HFFc6 (cell line): ENCODE measurements at places on chromosomes 7 and 10. TPM values are rescaled to one million over a fixed set of nuclear protein-coding genes. Genes with fewer than 3 reads are reported as not detected.

GRCh38 chr10:11261687-11262493, 244.2 kb downstream of the CELF2 start:
- no peaks in the 10 kb centered on the region; the same call in 1 of the 2 replicates for H3K27me3 ChIP-seq
- no peaks in the 10 kb centered on the region for H3K4me1 ChIP-seq
- no peak for DNase-seq

- no peak overlapping the region for H3K4me3 ChIP-seq
- DNase-seq: no peak
- no peaks in the 10 kb centered on the region for H3K36me3 ChIP-seq
- peaks cover 45% of the 10 kb centered on the region for H3K4me1 ChIP-seq
Measured at GRCh38 chr10:29861811-29862505, 197.4 kb downstream of the JCAD start.

The AKR1C8 gene
- not detected in 3 replicates for total RNA-seq

DNA sequence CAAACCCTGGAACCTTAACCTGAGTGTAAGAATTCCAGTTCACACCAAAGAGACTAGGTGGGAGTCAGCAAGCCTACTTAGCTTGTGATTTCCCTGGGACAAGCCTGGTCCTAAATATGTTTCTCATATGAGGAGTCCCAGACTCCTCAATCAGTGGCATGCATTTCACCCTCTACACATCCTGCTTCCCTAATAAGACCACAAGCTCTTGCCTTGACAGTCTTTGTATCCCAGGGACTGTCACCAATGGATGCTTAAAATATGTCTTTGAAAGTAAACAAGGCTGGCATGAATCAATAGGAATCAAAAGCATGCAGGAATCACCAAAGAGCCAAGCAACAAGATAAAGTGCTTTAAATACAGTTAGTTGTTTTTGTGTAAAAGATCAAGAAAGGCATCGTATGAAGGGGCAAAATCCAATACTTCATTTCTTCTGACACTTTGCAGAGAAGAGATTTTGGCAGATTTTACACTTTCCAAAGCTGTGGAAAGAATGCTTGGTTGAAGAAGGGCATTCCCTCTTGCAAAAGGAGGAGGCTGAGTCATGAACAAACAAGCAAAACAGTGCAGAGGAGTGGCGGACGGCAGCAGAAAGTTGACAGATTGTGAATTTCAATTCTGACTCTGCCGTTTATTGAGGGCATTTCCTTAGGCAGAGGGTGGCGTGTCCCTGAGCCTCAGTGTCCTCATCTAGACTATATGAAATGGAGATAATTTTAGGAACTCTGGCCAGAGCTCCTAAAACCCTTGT, 8.5 kb upstream of the NFE2L3 start:
- DNase-seq: peak; percentile 35
- H3K4me3 ChIP-seq: peak overlapping the region; percentile 11; the same call in 1 of the 2 replicates
- H3K36me3 ChIP-seq: no peaks in the 10 kb centered on the region
- H3K27me3 ChIP-seq: no peaks in the 10 kb centered on the region; the same call in 1 of the 2 replicates

DNA sequence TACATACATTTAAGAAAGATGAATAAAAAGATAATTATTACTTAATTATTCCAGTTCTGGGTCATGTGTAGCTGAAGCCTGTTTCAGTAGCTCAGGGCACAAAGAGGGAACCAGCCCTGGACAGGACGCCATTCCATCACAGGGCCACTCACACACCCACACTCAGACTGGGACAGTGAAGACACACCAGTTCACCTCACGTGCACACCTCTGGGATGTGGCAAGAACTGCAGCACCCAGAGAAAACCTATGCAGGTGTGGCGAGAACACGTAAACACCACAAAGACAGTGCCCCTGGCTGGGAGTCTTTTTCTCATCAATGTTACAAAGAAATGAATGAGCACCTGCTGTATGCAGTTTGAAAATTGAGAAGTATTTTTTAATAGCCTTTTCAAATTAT, 1.6 kb upstream of the IDI1 start:
- H3K36me3 ChIP-seq: peaks cover 21% of the 10 kb centered on the region
- H3K4me1 ChIP-seq: peaks cover 57% of the 10 kb centered on the region
- H3K27me3 ChIP-seq: peaks cover 2% of the 10 kb centered on the region; the same call in 1 of the 2 replicates
- peak overlapping the region; percentile 99; the same call in 1 of the 2 replicates for H3K27ac ChIP-seq
- peak overlapping the region; percentile 96 for H3K4me3 ChIP-seq
- no peak for DNase-seq

DNA sequence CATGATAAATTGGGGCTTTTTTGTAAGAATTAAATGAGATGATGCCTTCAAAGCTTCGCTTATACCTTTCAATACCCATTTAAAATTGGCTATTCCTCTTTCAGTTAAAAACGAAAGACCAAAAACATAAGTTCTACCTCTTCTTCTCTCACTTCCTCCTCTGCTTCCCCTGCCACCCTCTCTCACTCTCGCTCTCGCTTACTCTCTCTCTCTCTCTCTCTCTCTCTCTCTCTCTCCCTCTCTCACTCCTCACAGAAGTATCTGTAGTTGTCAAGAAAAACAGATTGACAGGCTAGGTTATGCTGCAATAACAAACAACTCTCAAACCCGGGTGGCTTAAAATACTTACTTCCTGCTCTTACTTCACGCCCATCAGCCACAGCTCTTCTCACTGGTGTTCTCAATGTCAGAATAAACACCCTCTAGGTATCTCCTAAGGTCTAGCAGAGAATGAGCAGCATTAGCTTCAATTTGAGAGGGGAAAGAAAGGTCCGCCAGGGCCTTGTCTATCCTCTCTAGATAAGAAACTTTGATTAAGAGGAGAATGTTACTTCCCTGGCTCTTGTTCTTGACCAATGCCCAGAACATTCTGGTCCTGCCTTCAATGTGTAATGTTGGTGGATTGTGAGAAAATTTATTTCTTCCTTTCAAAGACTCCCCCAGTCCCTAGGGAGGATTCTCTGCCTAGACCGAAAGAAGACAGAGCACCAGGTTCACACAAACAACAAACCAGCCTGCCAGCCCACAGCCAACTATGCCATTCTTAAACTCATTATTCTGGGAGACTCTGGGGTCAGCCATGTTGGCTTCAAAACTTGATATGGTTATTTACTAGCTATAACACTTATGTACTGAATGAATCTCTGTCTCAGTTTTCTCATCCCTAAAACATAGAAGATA, 1028.7 kb downstream of the XPNPEP1 start:
- H3K4me1 ChIP-seq: no peaks in the 10 kb centered on the region
- H3K4me3 ChIP-seq: no peak overlapping the region
- H3K27ac ChIP-seq: no peak overlapping the region
- no peaks in the 10 kb centered on the region for H3K36me3 ChIP-seq
- DNase-seq: no peak

The LLCFC1 gene
- total RNA-seq: not detected in 2 replicates

- no peaks in the 10 kb centered on the region; the same call in 1 of the 2 replicates for H3K36me3 ChIP-seq
- H3K27me3 ChIP-seq: no peaks in the 10 kb centered on the region
- no peak for DNase-seq
- H3K4me3 ChIP-seq: no peak overlapping the region
- no peak overlapping the region for H3K27ac ChIP-seq
Measured at GRCh38 chr7:49790209-49790608, 16.8 kb downstream of the VWC2 start.

The OLAH gene
- not detected in 3 replicates for total RNA-seq

The TAS2R60 gene
- not detected in 3 replicates for total RNA-seq

GRCh38 chr10:103850572-103850895, 4.8 kb downstream of the SH3PXD2A start:
- peak overlapping the region; percentile 99 for H3K27ac ChIP-seq
- no peak for DNase-seq
- peaks cover 81% of the 10 kb centered on the region for H3K4me1 ChIP-seq
- H3K27me3 ChIP-seq: no peaks in the 10 kb centered on the region; the same call in none of the 2 replicates
- peak overlapping the region; percentile 97 for H3K4me3 ChIP-seq
- H3K36me3 ChIP-seq: no peaks in the 10 kb centered on the region

The MMRN2 gene
- total RNA-seq: 0.77 to 1.3 TPM (median 0.93 TPM) in 3 replicates

GRCh38 chr10:75904499-75905283, 473.3 kb downstream of the LRMDA start:
- H3K27me3 ChIP-seq: peaks cover 19% of the 10 kb centered on the region; the same call in 1 of the 2 replicates
- no peaks in the 10 kb centered on the region for H3K36me3 ChIP-seq
- DNase-seq: no peak
- H3K4me1 ChIP-seq: no peaks in the 10 kb centered on the region
- H3K4me3 ChIP-seq: no peak overlapping the region

DNA sequence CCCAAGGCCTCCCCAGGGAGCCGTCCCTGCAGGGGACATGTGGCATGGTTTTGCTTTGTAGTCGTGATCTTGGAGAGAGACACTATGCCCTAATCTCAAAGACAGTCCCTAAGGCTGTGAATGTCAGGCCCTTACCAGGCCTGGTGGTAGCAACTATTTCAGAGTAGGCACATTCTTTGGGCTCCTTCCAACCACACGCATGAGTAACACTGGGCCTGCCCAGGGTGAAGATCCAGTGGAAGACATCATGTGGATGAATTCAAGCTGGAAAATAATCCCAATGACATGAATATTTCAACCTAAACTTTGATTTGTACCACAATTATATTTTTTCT, 39.5 kb upstream of the INSIG1 start:
- peaks cover 9% of the 10 kb centered on the region for H3K27me3 ChIP-seq
- peak overlapping the region; percentile 67 for H3K27ac ChIP-seq
- H3K4me3 ChIP-seq: no peak overlapping the region
- H3K36me3 ChIP-seq: no peaks in the 10 kb centered on the region

DNA sequence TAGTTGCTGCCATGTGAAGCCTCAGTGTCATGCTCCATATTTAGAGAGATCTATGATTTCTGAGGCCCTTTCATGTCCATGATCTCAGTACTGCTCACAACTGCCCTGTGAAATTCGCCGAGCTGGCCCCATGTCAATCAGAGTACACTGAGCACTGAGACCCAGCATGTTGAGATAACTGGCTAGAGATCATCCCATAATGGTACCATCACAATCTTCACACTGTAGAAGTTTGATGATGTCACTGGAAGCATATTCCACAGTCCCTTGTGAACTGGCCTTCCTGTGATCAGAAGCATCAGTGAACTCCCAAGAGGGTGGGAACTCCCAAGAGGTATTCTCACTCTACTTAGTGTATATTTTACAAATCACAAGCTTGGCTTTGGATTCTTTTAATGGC, 116.0 kb downstream of the EGFR start:
- DNase-seq: no peak
- H3K4me3 ChIP-seq: peak overlapping the region; percentile 31
- peaks cover 3% of the 10 kb centered on the region for H3K27me3 ChIP-seq
- peaks cover 24% of the 10 kb centered on the region for H3K36me3 ChIP-seq
- peaks cover 86% of the 10 kb centered on the region for H3K4me1 ChIP-seq

DNA sequence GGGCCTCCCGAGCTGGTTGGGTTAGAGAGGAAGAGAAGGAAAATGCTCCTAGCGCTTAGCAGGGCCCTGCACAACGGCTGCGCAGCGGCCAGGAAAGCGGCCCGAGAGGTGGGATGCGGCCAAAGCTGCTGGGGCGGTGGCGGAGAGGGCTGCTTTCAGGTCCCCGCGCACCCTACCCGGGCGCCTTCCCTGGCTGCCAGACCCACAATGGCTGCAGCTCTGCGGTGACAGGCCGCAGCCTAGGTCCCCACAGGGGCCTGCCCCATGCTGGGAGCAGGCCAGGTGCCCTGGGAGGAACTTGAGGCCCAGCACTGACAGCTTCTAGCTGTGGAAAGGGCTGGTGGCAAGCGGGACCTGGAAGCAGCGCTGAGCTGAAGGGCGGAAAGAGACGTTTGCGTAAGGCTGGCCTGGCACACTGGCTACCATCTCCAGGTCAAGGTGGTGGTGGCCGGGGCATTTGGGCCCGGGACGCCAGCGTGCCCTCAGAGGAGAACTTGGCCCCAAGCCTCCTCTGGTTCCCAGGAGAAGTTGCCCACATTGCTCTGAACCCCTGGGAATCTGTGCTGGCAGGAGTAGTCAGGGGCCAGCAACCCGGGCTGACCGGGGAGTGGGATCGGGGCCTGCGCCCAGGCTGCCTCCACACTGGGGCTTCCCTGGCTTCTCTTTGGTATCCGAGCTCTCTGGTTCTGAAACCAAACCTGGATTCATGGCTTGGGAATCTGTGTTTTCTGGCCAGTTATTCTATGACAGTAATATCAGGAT, 72.9 kb upstream of the ZNF804B start:
- no peaks in the 10 kb centered on the region for H3K4me1 ChIP-seq
- no peak overlapping the region for H3K4me3 ChIP-seq
- no peak for DNase-seq
- H3K27me3 ChIP-seq: no peaks in the 10 kb centered on the region
- H3K36me3 ChIP-seq: no peaks in the 10 kb centered on the region
- H3K27ac ChIP-seq: no peak overlapping the region

The EPO gene
- total RNA-seq: not detected in 3 replicates

The PLEKHS1 gene
- total RNA-seq: not detected in 3 replicates

DNA sequence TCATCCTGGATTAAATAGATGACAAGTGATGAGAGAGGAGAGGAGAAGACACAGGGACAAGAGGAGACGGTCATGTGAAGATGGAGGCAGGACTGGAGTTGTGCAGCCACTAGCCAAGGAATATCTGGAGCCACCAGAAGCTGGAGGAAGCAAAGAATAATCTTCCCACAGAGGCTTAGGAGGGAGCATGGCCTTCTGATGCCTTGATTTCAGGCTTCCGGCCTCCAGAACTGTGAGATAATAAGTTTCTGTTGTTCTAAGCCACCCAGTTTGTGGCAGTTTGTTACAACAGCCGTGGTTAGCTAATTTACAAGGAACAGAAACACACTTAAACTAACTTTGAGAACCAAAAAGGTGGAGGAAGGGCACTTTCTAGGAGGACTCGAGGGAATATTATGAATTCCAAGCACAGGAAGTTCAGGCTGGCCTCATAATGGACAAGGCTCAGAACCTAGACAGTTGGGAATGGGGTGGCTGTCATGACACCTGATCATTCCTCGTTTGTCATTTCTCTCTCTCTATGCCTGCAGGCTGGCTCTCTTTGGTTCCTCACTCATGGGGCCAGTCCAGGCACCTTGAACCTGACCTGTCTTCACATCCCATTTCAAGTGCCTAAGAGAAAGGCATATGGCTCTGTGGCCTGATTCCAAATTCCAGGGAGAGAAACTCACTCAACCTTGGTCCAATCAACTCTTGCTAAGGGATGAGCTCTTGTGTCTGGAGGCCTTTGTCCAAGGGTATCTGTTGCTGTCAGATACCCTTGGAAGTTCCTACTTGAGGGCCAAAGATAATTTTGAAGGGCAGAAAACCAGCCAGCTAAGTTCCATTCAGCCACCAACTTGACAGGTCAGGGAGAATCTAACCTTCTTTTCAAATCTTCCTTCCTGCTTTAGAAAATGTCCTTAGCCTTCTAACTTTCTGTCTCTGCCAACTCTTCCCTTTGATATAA, 33.5 kb upstream of the PDZD8 start:
- H3K36me3 ChIP-seq: no peaks in the 10 kb centered on the region
- H3K27ac ChIP-seq: no peak overlapping the region
- peaks cover 21% of the 10 kb centered on the region for H3K27me3 ChIP-seq
- peaks cover 1% of the 10 kb centered on the region for H3K4me1 ChIP-seq

The MACROH2A2 gene
- total RNA-seq: 0.44 TPM in 1 of 2 replicates, not detected in the other

- no peaks in the 10 kb centered on the region for H3K27me3 ChIP-seq
- H3K36me3 ChIP-seq: 0 out of 2 replicates have a peak, but pooled peaks cover 5% of the 10 kb centered on the region
- DNase-seq: no peak
- H3K4me3 ChIP-seq: no peak overlapping the region
- no peak overlapping the region for H3K27ac ChIP-seq
Measured at GRCh38 chr7:84081973-84082522, 112.5 kb downstream of the SEMA3A start.
